M059J (cell line): ENCODE measurements at places on chromosomes 7 and 10.

GRCh38 chr7:79282882-79283602 is 170.4 kb downstream of the MAGI2 start:
- DNase-seq, result peak; percentile 81

DNA sequence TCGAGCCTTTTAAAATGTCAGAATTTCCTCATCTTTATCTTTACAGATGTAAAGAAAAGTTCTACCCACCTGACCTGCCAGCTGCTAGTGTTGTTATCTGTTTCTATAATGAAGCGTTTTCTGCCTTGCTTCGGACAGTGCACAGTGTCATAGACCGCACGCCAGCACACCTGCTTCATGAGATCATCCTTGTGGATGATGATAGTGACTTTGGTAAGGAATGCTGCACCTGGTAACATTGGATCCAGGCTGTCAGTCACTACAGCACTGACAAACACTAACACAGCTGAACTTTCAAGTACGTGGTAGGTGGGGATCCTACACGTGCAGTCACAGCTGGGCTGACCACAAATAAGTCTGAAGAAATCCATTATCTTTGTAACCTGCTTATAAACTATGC is 77.6 kb downstream of the GALNT11 start:
- DNase-seq, result no peak

- DNase-seq, result no peak
Observed at GRCh38 chr10:30158325-30158960, 99.1 kb upstream of the JCAD start.

DNA sequence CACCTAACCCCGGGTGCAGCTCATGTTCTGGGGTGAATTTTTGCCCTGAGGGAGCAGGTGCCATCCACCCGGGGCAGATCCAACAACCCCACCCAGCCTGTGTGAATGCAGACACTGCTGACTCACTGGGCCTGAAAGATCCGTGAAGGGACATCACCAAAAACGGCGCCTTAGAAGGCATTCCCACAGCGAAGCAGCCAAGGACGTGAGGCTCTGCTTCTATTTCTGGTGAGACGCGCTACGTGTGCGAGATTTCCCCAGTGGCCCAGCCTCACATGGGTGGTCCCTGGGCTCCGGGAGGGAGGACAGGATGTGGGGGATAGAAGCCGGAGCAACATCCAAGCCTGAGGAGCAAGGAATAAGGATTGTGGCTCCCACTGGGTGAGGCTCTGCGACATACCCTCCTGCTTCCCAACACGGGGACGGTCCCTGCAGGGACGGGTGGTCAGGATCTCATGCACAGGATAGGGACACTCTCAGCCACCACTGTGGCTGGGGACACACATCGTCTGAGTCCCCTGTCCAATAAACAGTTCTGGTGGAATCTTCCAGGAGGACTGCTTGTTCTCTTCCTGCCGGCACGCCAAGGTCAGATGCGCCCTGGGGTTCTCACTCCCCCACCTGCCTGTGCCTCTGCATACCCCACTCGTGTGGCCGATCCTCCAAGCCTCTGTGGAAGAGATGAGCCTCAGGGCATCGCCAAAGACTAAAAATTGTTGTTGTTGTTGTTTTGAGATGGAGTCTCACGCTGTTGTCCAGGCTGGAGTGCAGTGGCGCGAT is 70.2 kb downstream of the ZRANB1 start:
- no peak for DNase-seq

DNA sequence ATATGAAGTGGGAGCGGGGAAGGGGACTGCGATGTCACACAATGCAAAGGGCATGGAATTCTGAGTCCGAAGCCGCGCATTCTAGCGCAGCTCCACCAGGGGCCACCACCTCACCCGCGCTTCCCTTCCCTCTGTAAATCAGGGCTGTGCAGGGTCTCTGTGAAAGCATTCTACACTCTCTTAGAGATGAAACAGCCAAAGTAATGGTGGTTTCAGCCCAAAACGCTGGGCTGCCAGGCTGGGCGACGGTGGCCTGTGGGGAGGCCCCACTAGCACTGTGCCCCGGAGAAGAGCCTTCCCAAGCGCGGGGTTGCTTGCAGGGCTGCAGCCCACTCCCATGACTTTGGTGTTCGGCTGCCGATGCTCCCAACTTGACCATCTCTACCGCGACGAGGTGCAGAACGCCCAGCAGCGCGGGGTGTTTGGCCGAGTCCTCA is 11.4 kb downstream of the ATG9B start:
- DNase-seq, result no peak

- no peak for DNase-seq
Observed at GRCh38 chr7:5194571-5194970, 4.5 kb downstream of the WIPI2 start.

GRCh38 chr7:24926623-24927524 is 53.1 kb downstream of the OSBPL3 start:
- peak; percentile 59 for DNase-seq

DNA sequence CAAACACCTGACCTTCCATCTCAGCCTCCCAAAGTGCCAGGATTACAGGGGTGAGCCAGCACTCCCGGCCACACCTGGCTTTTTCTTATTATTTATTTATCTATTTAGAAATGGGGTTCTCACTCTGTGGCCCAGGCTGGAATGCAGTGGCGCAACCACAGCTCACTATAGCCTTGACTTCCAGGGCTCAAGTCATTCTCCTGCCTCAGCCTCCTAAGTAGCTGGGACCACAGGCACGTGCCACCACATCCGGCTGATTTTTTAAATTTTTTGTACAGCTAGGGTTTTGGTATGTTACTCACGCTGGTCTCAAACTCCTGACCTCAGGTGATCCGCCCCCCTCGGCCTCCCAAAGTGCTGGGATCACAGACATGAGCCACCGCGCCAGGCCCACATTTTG is 56.9 kb upstream of the MYL10 start:
- DNase-seq, result peak; percentile 78

DNA sequence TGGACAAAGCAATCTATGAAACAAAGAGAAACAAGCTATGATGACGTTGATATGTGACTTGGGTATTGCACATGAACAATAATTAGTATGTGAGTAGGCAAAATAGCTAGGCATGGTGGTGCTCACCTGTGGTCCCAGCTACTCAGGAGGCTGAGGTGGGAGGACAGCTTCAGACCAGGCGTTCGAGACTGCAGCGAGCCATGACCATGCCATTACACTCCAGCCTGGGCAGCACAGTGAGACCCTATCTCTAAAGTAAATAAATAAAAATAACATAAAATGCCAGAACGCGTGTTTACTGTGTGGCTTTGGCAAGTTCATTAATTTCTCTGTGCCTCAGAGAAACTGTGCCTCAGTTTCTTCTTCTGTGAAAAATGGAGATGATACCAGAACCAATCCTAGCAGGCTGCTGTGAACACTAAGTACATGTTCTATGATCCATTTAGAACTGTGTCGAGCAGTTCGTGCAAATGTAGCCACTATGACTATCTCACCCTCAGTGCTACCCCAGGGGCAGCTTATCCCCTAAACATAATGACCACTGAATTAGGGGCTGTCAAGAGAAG is 9.3 kb upstream of the TNS3 start:
- DNase-seq, result no peak

GRCh38 chr7:112411186-112411795 is 39.0 kb upstream of the IFRD1 start:
- DNase-seq, result peak; percentile 38

DNA sequence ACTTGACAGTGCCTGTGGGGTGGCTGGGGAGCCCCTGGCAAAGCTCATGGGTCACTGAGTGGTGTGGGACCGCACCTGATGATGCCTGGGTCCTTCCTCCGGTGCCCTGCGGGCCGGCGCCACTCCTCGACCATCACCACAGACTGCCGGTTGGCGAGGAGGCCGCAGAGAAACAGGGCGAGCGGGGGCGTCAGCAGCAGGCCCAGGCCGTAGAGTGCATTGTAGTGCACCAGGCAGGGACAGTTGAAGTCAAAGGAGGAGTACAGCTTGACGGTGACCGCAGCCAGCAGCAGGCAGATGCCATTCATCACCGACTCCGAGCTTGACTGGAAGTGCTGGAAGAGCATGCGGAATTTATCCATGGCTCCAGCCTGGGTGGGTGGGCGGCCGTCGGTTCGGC is 369 bp downstream of the CALHM3 start:
- no peak for DNase-seq

GRCh38 chr10:34835908-34836508 is 20.9 kb upstream of the PARD3 start:
- no peak for DNase-seq

DNA sequence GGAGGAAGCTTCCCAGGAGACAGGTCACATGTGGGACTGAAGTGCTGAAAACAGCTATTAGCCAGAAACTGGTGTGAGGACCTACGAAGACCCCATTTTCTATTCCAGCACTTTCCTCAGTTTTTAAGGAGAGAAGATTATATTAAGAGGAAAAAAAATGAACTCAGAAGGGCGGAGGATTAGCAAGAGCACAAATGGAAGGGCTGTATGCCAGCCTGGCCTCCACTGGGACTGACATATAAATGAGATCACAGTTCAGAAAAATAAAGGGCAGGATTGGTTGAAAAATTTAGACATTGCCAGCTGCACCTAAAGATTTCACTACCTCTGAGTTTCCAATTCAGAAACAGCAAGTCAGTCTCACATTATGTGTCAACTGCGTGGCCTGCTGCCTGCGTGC is 53.0 kb downstream of the GSDME start:
- no peak for DNase-seq

GRCh38 chr10:71989661-71990454 is 25.7 kb downstream of the CHST3 start:
- no peak for DNase-seq

- no peak for DNase-seq
Observed at GRCh38 chr7:1665549-1666316, 4.3 kb upstream of the ELFN1 start.

GRCh38 chr10:118107040-118107439 is 60.3 kb upstream of the RAB11FIP2 start:
- DNase-seq, result peak; percentile 3

- DNase-seq, result no peak
Observed at GRCh38 chr7:11757153-11757552, 74.8 kb downstream of the THSD7A start.

DNA sequence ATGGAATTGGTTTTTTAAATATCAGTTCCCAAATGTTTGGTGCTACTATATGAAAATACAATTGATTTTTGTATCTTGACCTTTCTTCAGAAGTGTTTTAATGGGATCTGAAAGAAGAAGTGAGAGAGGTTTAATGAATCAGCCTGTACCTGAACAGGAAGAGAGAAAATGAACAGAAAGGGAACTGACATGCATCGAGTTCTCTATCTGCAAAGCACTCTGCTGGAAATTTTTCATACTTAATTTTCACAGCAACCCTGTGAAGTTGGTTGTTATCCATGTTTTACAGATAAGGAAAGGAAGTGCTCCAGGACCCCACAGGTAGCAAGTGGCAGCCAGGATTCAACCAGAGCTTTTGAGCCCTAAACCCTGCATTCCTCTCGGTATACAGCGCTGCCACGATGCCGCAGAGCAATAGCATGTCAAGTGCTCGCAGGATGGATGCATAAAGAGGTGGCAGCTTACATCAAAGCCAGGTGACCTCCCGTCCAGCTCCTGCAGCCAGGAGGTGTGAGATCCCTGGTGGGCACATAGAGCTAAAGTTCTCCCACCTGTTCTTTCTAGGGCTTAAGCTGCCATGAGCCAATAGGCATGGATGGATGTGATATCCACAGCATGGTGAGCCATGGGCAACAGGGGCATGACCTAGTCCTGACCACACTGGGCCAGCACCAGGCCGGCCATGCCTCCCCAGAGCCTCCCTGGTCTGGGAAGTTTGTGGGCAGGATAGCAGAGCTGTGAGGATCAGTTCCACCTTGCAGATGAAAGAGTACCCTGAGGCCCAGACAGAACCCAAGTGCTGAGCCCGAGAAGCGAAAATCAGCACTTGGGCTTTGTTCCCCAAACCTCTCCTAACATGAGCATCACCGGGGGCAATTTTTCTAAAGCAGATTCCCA is 57.2 kb downstream of the CALML3 start:
- DNase-seq, result no peak

GRCh38 chr10:117421985-117422384 is 46.7 kb upstream of the PDZD8 start:
- DNase-seq, result no peak

DNA sequence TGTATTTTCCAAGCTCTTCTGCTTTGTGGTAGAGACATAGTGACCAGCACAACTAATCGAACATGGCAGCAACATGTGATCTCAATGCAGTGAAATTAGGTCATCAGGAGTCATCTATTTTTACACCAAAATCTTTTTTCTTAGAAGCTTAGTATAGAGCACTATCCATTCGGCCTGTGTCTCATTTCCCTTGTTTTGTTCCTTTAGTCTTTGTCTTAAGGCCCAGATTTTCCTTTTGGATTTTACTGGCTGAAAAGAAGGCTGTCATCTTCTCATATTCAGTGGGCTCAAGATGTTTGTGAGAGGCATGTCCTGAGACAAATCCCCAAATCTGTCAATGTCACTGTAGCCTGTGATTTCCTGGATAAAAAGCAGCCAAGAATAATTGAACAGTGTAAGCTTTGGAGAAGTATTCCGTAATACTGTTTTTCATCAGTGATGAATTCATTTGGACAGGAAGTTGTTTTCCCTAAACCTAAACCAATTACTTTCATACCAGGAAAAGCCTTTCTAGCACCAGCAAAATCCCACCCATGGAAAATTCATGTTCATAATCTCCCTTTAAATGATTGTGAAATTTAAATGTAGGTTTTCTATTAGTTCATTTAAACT is 55.2 kb downstream of the MAGI2 start:
- DNase-seq, result no peak

- DNase-seq, result no peak
Observed at GRCh38 chr7:137975221-137975620, 26.7 kb downstream of the CREB3L2 start.

- no peak for DNase-seq
Observed at GRCh38 chr10:59814878-59815277, 61.6 kb upstream of the MRLN start.

- no peak for DNase-seq
Observed at GRCh38 chr10:506451-507354, 182.8 kb downstream of the DIP2C start.

DNA sequence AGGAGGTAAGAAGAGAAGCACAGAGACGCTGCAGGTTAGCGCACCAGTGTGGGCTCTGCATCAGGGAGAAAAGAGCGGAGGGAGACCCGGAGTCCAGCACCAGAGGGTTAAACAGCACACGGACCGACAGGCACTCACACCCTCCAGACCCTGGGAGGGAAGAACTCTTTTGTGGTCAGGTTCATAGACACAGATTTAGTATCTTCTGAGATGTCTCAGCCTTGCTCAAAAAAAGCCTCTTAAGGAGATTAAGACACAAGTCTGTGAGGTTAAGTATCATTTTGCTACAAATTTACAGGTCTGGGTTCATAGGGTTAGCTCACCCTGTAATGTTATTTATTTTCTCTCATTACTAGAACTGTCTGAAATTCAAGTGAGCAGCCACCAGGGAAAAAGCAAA is 16.8 kb upstream of the NDST2 start:
- peak; percentile 57 for DNase-seq
